ENCODE measurements at places on chromosomes 11 and 22.
A peak's percentile ranks its signal among the peaks of the same experiment; 100 is the strongest.

GRCh38 chr11:109302591-109303334, 119.2 kb upstream of the C11orf87 start:
- DNase-seq, result no peak

DNA sequence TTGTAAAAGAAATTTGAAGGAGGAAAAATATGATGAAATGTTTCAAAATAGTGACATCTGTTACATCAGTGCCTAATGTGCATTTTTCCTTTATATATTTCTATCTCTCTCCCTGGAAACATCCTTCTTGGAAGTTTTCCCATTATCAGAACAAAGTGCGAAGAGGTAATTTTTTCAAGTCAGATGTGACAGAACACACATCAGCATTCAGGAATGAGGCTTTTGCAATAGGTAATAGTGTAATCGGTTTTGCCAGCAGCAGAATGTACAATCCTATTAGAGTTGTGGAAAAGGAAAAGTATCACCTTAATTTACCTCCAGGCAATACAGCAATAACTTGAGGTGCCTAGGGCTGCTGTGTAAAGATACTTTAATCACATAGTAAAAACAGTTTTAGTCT, 275.8 kb downstream of the FAT3 start:
- peak; percentile 36 for DNase-seq

GRCh38 chr11:121590772-121591404, 138.1 kb upstream of the SORL1-AS1 start:
- DNase-seq, result no peak

GRCh38 chr11:64100782-64101353, 65.0 kb downstream of the MACROD1 start:
- DNase-seq, result no peak

DNA sequence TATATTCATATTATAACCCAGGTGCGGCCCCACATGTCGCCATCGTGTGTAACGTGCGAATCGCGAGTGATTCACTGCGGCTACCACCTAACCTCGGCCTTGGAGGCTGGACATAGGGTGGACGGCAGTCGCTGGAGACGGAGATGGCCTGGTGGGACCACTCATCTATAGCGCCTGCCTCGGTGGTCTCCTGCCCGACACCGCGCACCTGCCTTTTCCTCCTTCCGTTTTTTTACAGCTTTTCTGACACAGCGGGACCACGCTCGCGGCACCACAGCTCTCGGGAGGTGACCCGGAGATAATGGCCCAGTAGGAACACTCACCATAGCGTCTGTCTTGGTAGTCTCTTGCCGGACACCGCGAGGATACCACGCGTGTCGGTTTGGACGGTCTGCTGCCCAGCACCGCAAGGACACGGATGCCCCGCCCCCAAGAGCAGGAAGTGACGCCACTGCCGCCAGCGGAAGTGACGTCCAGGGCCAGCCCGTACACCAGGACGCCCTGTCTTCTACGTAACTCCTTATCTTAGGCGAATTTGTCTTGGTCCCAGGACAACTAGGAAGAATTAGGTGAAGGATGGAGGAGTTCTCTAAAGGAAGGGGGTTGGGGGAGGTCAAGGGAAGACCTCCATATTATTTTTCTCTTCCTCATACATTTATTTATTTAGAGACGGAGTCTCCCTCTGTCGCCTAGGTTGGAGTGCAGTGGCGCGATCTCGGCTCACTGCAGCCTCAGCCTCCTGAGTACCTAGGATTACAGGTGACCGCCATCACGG, 6.4 kb downstream of the SNU13 start:
- DNase-seq, result no peak

DNA sequence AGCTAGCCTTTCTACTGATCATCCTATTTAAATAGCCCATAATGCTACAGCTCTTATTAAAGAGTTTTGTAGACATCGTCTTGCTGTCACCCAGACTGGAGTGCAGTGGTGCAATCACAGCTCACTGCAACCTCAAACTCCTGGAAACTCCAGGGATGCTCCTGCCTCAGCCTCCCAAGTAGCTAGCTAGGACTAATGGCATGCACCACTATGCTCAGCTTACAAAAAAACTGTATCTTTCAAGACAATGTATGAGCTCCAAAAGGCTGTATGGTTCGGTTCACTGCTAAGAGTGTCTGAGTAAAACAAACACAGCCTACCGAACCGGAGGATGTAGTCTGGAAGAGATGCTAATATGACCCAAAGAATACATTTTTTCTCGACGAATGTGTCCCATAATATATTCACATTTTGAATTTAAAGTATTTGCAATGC, 2.6 kb downstream of the TAF1D start:
- peak; percentile 2 for DNase-seq

- no peak for DNase-seq
These were observed 249.1 kb upstream of the TBCEL start for GRCh38 chr11:120774591-120775386.

DNA sequence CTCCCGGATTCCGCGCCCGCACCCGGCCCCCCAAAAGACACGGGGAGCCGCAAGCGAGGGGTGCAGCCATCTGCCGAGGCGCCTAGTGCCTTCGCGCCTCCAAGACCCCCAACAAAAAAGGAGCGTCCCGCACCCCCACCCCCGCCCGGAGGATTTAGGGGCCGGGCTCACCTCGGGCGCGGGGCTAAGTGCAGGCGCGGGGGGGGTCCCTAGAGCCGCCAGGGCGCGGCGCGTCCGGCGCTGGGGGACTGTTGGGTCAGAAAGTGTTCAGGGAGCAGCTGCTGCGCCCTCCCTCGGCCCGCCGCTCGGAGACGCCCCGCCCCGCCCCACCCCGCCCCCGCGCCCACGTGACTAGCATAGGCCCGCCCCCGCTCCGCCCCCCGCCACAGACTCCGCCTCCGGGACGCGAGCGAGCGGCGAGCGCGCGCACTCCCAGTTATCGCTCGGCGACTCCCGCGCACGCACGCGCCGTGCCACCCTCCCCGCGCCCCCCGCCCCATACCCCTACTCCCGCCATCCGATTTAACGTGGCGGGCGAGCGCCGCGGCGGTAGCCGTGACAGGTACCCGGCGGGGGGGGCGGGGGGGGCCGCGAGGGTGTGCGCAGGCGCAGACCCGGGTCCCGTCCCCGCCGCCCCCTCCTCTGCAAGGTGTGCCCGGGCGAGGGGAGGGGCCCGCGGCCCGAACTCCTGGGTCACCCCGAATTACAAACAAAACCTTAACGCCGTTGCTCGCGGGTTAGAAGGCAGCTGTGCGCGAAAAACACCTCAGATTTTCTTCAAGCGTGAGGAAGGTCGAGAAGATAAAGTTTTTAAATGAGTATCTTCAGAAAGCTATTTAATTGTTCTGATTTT, 56.2 kb downstream of the KCNJ4 start:
- DNase-seq, result peak; percentile 91

DNA sequence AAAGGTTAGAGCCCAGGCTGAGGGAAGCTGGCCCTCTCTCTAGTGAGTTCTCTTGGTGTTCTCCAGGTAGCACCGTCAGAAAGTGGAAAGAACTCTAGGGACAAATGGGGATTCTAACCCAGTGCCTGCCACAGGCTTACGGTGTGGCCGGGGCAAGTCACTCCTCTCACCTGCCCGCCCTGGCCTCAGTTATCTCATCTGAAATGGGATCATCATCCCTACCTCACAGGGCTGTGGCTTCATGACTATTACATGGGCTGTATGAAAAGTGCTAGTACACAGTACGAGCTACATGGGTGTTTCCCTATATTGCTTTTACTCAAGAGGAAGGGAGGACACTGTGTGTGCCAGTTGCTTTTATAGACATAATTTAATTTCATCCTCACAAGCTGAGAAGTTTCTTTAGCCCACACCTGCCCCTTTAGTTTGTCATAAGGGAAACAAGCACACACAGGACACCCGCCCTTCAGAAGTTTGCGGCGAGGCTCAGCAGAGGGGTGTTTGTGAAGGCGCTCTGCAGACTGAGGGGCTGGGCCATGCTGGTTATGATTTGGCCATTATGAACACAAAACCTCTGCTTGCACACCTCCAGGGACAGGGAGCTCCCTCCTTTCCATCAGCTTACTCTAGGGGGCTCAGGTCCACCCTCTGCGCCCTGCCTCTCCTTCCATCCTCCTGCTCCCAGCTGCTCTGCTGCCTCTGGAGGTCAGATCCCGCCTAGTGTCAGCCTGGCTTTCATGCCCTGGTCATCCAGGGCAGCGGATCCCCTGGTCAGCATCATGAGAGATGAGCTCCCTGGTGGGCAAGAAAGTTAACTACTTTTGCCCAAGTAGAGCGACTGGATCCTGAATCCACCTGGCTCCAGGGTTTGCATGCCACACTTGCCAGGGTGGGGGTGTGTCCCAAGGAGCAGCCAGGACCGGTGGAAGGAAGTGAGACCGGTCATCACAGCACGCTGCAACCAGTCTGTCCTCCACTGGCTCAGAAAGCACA, 1.2 kb downstream of the KLHL35 start:
- DNase-seq, result no peak

DNA sequence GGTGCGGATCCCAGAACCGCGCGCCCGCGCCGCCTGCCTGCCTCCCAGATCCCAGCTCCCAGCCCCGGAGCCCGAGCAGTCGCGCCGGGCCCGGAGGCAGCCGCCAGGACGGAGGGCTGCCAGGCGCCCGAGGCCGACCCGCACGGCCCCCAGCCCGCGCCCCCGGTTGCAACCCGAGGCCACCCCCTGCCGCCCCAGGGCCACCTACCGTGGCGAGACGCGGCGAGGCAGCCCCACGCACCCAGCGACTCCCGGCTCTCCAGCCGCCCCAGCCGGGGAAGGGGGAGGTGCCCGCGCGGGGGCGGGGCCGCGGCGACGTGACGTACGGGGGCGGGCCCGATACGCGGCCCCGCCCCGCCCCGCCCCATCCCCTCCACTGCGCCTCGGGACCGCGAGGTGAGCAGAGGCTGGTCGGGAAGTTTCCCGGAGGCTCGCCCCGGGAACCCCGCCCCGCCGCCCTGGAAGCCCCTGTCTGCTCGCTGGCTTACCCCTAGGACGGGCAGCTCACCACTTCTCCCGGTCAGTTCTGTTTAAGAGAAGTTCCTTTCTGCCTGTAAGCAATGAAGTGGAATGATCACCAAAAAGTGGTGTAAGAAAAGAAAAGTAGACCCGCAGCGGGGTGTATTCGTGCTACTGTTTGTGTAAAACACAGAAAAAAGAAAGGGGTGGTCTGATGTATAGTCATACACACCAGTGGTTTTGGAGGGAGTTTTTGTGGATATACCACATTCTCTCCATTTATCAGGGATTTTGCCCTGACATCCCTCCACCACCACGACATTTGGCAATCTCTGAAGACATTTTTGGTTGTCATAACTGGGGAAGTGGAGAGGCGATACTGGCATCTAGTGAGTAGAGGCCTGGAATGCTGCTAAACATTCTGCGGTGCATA, at the start of gene TPST2:
TSS of gene TPST2 (minus strand) at position 288 of the 892 bp plus-strand sequence. CDS start 48,502 bp downstream, outside the sequence.
- peak; percentile 79 for DNase-seq

DNA sequence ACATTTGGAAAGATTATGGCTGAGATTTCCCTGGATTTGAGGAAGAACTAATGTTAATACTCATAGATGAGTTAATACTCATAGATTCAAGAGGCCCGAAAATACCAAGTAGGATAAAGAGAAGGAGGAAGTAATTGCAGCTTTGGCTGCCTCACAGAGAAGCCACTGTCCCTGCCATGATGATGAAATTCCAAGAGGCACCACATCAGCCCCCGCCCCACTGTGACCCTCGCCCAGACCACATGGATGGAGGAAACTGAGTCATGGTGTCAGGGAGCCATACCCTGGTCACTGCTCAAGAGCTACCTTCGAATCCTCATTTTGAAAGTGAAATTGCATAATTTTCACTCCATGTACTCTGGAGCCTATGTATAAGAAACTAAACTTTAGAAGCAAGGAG, 92.9 kb upstream of the SLC22A12 start:
- no peak for DNase-seq

DNA sequence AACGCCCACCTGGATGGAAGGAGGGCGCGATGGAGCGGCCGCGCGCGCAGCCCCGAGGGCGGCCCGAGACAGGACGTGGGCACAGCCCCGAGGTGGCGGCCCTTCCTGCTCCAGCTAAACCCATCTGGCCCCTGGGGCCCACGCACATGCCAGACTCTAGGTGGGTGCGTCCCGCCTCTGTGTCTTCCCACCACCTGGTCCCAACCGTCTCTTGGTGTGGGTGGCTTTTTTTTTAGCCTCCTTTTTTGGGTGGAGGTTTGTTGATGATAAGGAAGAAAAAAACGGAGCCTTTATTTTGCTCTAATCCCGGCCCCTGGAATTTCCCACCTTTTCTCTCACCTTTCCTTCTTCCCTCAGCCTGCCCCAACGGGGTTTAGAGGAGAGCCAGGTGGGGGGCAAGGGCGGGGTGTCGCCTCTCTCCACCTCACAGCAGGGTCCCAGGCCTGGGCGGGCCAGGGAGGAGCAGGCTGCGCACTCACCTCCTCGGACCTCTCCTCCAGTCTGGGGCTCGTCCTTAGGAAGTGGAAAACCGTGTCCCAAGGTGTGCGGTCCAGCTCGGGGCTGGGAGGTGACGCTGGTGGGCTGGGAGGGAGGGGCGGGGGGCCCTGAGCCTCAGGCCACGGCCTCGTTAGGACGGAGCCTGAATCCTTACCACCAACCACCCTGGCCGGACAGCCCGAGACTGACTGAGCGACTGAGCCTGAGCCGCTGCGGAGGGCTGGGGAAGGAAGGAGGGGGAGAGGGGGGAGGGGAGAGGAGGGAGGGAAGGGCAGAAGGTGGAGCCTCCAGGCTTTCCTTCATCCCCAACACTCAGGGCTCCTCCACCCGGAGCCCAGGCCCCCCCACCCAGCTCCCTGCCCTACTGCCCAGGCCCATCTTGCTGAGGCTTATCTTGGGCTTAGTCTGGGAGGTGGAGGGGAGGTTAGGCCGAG, at the start of gene SOX10:
TSS of gene SOX10 (minus strand) at position 696 of the 932 bp plus-strand sequence. CDS start 771 bp downstream, outside the sequence.
- peak; percentile 3 for DNase-seq

DNA sequence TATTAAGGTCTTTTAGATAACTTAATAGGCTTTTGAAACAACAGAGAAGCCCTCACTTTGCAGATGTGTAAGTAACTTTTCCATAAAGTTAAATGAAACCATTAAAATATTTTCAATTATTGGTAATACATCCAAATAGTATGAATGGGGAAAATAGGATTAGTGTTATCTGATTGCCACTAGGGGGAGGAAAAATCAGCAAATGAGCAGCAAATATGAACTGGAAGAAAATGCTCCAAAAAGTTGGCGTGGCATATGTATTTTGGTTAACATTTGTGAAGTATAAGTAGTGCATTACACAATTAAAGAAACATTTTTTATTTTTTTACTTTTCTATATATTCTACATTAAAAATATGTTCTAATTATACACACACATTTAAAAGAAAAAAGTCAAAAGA, 259.8 kb upstream of the ANO5 start:
- DNase-seq, result peak; percentile 13
